ENCODE measurements at places on chromosomes 11 and 22.

DNA sequence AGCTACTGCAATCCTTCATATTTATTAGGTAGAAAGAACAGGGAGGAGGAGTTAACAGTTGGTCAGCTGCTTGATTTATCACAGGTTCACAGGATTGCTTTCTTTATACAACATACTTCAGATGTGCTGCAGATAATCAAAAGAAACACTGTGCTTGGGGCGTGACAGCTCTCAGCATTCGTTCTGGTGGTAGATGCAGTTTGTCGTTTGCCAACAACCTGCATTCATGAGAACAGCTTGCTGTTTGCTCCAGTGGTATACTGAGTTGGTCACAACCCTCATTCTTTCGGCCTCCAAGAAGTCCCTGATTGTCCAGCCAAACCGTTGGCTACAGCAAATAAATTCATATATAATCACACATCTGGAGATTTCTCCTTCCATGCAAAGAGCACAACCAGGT, 120.5 kb downstream of the ZNF280B start:
- DNase-seq, result no peak

GRCh38 chr11:4482445-4482844, at the start of gene OR52K1:
OR52K1 (plus strand) TSS chr11:4482646; CDS start chr11:4488901, 6,255 bp downstream.
- peak; percentile 25 for DNase-seq

GRCh38 chr22:36587289-36588154, 58.6 kb upstream of the EIF3D start:
- peak; percentile 45 for DNase-seq

DNA sequence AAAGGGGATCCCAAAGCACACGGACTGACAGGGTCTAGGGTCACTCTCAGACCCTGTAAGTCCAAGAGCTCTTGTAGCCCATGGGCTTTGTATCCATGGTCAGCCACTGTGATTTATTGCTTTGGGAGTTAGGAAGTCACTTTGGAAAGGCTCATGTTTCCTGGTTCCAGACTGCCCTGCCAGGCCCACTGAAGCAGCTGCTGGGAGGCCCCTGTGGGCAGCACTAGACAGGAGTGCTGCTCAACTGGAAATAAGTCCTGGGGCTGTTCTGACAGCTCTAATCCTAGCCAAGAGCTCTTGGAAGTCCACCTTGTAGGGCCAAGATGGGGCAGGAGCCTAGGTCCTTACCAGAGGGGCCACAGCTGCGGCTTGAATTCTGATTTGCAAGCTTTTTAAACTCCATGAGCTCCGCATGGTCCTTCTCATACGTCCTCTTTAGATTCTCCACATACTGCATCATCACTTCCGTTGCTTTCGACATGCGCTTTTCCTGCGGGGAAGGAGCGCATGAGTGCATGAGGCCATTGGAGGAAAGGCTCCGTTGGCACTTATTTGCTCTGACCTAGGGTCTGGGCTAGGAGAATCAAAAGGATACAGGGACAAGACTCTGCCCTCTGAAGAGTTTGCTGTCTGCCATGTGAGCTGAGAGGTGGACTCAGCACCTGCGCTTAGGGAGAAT, 32.2 kb upstream of the LYVE1 start:
- DNase-seq, result peak; percentile 78

All from muscle of leg (tissue), 16 donors.